ENCODE measurements at places on chromosomes 3 and 15. TPM values are rescaled to one million over a fixed set of nuclear protein-coding genes. Genes with fewer than 3 reads are reported as not detected.

C3orf85 gene
- not detected for total RNA-seq

FBXL2 gene
- total RNA-seq: 7.5 TPM

CIB2 gene
- total RNA-seq: 1.3 TPM

MYO5A gene
- 33.4 TPM for total RNA-seq

ITGA11 gene
- total RNA-seq: 2.1 TPM

RNF123 gene
- 45.0 TPM for total RNA-seq

AQP9 gene
- 137 TPM for total RNA-seq

SLC12A1 gene
- not detected for total RNA-seq

ZNF501 gene
- 4.4 TPM for total RNA-seq

ZNF662 gene
- 6.7 TPM for total RNA-seq

- no peak for DNase-seq
- H3K36me3 ChIP-seq: peaks cover 64% of the 10 kb centered on the region
- H3K27me3 ChIP-seq: no peaks in the 10 kb centered on the region
- no peaks in the 10 kb centered on the region for H3K4me1 ChIP-seq
- H3K4me3 ChIP-seq: no peak overlapping the region
Measured at GRCh38 chr15:25022233-25022632, 67.4 kb downstream of the SNRPN start.

DNA sequence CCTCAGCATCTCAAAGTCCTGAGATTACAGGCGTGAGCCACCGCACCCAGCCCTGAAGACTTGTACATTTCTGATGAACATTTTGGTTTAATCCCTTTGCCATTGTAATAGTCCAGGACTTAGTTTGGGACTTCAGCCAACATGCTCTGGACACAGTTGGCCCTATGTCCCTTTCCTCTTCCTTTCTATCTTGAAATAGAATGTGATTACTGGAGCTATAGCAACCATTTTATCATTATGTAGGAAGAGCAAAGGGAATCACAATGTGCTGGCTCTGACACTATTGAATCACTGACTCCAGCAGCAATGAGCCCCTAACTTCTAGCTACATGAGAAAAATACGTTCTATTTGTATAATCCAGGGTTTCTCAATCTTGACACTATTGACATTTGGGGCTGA lies 34.8 kb upstream of the MRPL3 start:
- H3K4me3 ChIP-seq: no peak overlapping the region
- H3K36me3 ChIP-seq: no peaks in the 10 kb centered on the region
- H3K27me3 ChIP-seq: no peaks in the 10 kb centered on the region
- H3K4me1 ChIP-seq: no peaks in the 10 kb centered on the region

GRCh38 chr3:58022490-58022889 lies 14.3 kb downstream of the FLNB start:
- no peaks in the 10 kb centered on the region for H3K36me3 ChIP-seq
- H3K4me1 ChIP-seq: peaks cover 12% of the 10 kb centered on the region
- no peak for DNase-seq
- no peaks in the 10 kb centered on the region for H3K27me3 ChIP-seq
- H3K4me3 ChIP-seq: no peak overlapping the region

GRCh38 chr3:189507856-189508255 lies 123.3 kb upstream of the TP63 start:
- DNase-seq: no peak
- no peaks in the 10 kb centered on the region for H3K27me3 ChIP-seq

GRCh38 chr3:187975561-187976364 lies 178.2 kb upstream of the LPP start:
- H3K36me3 ChIP-seq: no peaks in the 10 kb centered on the region
- no peak for DNase-seq
- H3K4me1 ChIP-seq: peaks cover 10% of the 10 kb centered on the region

DNA sequence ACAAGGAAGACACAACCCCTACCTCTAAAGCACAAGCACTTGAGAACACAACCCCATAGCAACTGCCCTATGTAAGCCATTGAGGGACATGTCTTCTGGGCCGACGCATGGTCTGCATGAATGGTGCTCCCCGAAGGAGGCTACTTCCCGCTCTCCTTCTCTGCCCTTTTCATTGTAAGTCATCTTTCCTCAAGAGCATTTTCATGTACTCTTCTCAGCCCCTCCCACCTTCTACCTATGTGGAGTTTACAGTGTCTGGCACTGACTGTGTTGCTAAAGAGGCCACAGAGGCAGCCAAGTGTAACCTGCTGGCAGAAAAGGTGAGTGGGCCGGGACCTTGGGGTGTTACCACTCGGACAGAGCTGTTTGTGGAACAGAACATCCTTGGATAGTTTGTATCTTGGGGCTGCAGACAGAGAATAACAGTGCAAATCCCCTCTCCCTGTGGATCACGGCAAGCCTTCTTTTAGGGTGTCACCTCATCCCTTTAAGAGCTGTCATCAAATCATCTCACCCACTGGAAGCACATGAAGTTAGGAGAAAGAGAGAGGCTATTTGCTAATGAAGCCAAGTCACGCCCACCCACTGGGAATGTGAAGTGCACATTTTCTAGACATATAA lies 5.6 kb downstream of the AHSG start:
- H3K4me3 ChIP-seq: no peak overlapping the region
- H3K27ac ChIP-seq: no peak overlapping the region
- no peaks in the 10 kb centered on the region for H3K4me1 ChIP-seq
- DNase-seq: no peak
- peaks cover 67% of the 10 kb centered on the region for H3K27me3 ChIP-seq

- H3K36me3 ChIP-seq: no peaks in the 10 kb centered on the region
- no peak overlapping the region for H3K27ac ChIP-seq
- H3K4me3 ChIP-seq: no peak overlapping the region
Measured at GRCh38 chr3:24538891-24539290, 44.2 kb upstream of the THRB start.

GRCh38 chr15:42402455-42403205 lies 43.3 kb downstream of the CAPN3 start:
- no peak overlapping the region for H3K27ac ChIP-seq
- no peak for DNase-seq
- no peaks in the 10 kb centered on the region for H3K4me1 ChIP-seq
- H3K4me3 ChIP-seq: no peak overlapping the region

- peaks cover 4% of the 10 kb centered on the region for H3K4me1 ChIP-seq
- no peak for DNase-seq
- no peak overlapping the region for H3K4me3 ChIP-seq
- H3K36me3 ChIP-seq: no peaks in the 10 kb centered on the region
- peak overlapping the region; percentile 62 for H3K27ac ChIP-seq
Measured at GRCh38 chr3:122974764-122975162, 52.8 kb downstream of the SEMA5B start.

- no peak overlapping the region for H3K4me3 ChIP-seq
- no peak for DNase-seq
- no peak overlapping the region for H3K27ac ChIP-seq
- H3K36me3 ChIP-seq: no peaks in the 10 kb centered on the region
Measured at GRCh38 chr15:62783303-62783957, 259.1 kb upstream of the TPM1 start.

DNA sequence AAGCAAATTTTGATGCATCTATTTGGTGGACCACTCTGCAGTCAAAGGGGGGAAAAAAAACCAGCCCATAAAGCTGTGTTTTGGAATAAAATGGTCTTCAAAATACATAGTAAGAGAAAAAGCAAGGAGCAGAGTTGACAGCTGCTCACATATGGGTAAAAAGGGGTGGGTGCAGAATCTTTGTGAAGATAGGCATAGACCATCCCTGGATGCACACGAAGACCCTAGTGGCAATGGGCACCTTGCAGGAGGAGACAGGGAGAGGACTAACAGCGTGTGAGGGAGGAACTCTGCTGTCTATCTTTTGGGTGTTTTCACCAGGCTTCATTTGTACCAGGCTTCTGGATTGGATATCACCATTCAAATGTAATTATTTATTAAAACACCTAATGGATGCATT lies 43.9 kb downstream of the CTNNB1 start:
- no peak overlapping the region for H3K4me3 ChIP-seq
- H3K27me3 ChIP-seq: no peaks in the 10 kb centered on the region
- peaks cover 5% of the 10 kb centered on the region for H3K4me1 ChIP-seq
- no peak overlapping the region for H3K27ac ChIP-seq
- no peak for DNase-seq
- H3K36me3 ChIP-seq: peaks cover 62% of the 10 kb centered on the region

DNA sequence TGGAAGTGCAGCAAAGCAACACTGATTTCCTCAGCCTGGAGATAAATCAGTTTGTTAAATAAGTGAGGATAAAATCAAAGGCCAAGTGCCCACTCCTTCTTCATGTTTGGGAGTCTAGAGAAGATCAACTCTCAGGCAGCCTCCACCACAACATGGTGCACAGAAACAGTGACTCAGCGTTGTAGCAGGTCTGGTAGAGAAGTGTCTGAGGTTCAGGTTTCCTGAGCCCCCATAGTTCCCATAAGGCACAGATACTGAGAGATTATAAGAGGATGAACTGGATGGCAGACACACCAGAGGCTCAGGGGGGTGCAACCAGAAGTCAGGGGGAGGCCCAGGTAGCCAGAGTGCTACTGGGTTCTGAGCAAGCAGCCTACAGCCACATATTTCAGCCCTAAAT lies 166.7 kb downstream of the FRMD5 start:
- no peak overlapping the region for H3K27ac ChIP-seq
- H3K36me3 ChIP-seq: no peaks in the 10 kb centered on the region
- no peak for DNase-seq
- H3K4me1 ChIP-seq: no peaks in the 10 kb centered on the region

DNA sequence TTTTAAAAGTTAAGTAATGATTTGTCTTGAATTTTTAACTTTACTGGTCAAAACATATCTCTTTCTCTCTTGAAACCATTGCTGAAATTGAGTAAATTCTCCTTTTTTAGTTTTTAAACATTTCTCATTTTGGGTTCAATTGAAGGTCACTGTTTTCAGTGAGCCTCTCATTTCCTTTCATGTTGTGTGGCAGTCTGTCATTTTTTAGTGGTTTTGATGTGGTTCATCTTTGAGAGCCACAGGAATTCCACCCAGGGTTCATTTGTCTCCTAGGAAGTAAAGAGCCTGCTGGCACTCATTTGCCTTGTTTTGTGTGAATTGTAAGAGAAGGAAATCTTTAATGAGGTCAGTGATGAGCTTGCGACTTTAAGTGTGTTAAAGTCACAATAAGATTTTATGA lies 10.4 kb downstream of the CLDN11 start:
- no peak for DNase-seq
- no peaks in the 10 kb centered on the region for H3K4me1 ChIP-seq
- no peak overlapping the region for H3K27ac ChIP-seq
- H3K27me3 ChIP-seq: no peaks in the 10 kb centered on the region
- no peaks in the 10 kb centered on the region for H3K36me3 ChIP-seq

- DNase-seq: no peak
- H3K27ac ChIP-seq: no peak overlapping the region
- H3K4me3 ChIP-seq: no peak overlapping the region
- peaks cover 9% of the 10 kb centered on the region for H3K4me1 ChIP-seq
Measured at GRCh38 chr15:70582143-70582945, 181.0 kb downstream of the UACA start.

GRCh38 chr3:115550285-115550761 lies 73.0 kb upstream of the GAP43 start:
- no peaks in the 10 kb centered on the region for H3K4me1 ChIP-seq
- H3K36me3 ChIP-seq: no peaks in the 10 kb centered on the region

GRCh38 chr15:92636401-92636907 lies 19.1 kb downstream of the FAM174B start:
- H3K4me3 ChIP-seq: no peak overlapping the region
- H3K4me1 ChIP-seq: peaks cover 8% of the 10 kb centered on the region
- H3K36me3 ChIP-seq: no peaks in the 10 kb centered on the region
- H3K27me3 ChIP-seq: no peaks in the 10 kb centered on the region
- DNase-seq: no peak
- H3K27ac ChIP-seq: peak overlapping the region; percentile 77

GRCh38 chr3:100141586-100141985 lies 27.3 kb upstream of the FILIP1L start:
- no peak overlapping the region for H3K4me3 ChIP-seq
- no peaks in the 10 kb centered on the region for H3K4me1 ChIP-seq
- H3K27me3 ChIP-seq: no peaks in the 10 kb centered on the region
- DNase-seq: no peak
- H3K36me3 ChIP-seq: no peaks in the 10 kb centered on the region

DNA sequence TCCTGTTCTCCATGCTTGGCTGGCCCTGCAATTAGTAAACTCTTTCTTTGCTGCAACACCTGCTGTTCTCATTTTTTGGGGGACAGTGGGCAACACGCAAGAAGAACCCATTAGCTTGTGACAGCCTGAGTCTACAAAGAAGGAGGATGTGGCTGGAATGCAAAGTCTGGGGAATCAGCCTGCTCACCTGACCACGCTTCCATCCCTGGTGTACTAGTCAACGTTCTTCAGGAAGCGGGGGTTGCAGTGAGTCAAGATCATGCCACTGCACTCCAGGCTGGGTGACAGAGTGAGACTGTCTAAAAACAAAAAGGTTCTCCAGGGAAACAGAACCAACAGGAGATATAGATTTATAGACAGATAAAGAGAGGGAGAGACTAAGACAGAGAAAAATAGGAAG lies 27.7 kb upstream of the KBTBD12 start:
- H3K27me3 ChIP-seq: no peaks in the 10 kb centered on the region
- H3K4me3 ChIP-seq: no peak overlapping the region
- no peaks in the 10 kb centered on the region for H3K4me1 ChIP-seq
- DNase-seq: no peak
- H3K36me3 ChIP-seq: no peaks in the 10 kb centered on the region

DNA sequence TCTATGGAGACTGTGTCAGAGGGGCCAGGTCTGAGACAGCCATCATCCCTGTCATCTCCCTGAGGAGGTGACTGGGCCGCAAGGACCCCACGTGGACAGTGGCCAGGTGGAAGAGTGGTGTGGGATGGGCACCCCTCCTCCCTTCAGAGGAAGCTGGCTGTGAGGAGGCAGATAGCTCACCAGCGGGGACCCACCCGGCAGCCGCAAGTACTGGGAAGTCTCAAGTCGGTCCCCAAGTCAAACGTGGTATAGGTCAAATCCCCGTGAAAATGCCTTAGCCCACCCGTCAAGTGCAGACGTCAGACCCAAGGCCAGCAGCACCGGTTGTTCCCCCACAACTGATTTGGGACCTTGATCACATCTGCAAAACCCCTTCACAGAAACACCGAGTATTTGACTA lies 12.3 kb upstream of the KLF13 start:
- peaks cover 3% of the 10 kb centered on the region for H3K4me1 ChIP-seq
- H3K4me3 ChIP-seq: no peak overlapping the region
- no peaks in the 10 kb centered on the region for H3K27me3 ChIP-seq
- H3K36me3 ChIP-seq: no peaks in the 10 kb centered on the region

DNA sequence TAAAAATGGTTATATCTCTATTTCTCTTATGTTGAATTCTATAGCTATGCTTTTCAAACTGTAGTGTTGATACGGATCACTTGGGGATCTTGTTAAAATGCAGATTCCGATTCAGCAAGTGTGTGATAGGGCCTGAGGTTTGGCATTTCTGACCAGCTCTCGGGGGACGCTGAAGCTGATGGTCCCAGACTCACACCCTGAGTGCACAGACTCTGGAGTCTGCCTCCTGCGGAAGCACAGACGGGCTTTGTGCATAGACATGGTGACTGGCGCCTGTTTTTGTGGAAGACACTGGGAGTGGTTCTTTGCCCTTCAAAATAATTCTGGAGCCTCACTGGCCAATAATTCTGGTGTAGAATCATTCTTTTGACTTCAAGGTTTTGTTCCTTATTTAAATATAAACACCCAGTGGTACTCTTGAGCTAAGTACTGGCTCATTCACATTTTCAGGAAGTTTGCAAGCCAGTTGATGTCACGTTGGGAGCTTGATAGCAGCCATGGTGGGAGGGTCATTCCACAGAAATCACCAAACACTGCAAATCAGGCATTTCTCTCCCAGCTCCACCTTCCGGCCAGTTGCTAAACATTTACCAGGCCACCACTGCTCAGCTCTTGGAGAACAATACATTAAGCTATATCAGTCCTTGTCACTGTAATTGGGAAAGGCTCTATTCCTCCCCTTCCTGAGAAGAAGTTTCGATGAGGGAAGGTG lies 19.2 kb downstream of the CLDN11 start:
- DNase-seq: no peak
- no peak overlapping the region for H3K4me3 ChIP-seq
- no peaks in the 10 kb centered on the region for H3K27me3 ChIP-seq

- DNase-seq: peak; percentile 66
- no peaks in the 10 kb centered on the region for H3K4me1 ChIP-seq
- H3K27me3 ChIP-seq: no peaks in the 10 kb centered on the region
- peak overlapping the region; percentile 72 for H3K4me3 ChIP-seq
- no peaks in the 10 kb centered on the region for H3K36me3 ChIP-seq
Measured at GRCh38 chr15:88911766-88912118, 1.4 kb downstream of the MFGE8 start.

Data from left lung (tissue), 14 donors.